ENCODE measurements at places on chromosomes 11 and 22.

DNA sequence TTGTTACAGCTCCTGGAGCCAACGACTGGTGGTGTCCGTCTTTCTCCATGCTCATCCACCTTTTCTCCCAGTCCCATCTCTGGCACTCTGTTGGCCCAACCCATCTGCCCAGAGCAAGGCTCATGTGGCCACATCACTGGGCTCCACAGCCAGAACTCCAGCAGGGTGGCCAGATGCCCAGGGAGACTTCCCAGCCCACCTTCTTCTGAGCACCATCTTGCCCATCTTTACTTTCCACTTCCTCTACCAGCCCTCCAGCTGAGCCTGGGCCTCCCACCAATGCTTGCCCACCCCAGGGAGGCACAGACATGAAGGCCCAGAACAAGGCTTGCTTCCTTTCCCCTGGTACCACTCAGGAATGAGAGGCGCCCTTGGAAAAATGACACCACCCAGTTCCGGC, 116.8 kb downstream of the BUD13 start:
- no peak for DNase-seq

DNA sequence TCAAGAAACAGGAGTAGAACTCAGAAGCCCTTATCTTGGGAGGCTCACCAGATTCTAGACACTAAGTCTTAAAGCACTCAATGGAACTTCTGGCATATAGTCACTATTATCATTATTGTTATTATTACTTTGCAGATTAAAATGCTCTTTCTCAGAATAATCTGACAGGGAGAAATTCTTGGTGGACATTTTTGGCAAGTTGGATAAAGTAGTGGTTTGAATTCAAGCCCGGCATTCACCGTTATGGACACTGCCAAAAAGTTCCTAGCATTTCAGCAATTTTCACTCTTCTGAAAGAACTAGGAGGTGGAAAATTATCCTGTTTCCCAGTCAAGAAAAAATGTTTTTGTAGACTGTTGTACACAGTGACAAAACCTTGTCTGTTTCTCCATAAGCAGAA, 179.6 kb upstream of the ISX start:
- DNase-seq: no peak

DNA sequence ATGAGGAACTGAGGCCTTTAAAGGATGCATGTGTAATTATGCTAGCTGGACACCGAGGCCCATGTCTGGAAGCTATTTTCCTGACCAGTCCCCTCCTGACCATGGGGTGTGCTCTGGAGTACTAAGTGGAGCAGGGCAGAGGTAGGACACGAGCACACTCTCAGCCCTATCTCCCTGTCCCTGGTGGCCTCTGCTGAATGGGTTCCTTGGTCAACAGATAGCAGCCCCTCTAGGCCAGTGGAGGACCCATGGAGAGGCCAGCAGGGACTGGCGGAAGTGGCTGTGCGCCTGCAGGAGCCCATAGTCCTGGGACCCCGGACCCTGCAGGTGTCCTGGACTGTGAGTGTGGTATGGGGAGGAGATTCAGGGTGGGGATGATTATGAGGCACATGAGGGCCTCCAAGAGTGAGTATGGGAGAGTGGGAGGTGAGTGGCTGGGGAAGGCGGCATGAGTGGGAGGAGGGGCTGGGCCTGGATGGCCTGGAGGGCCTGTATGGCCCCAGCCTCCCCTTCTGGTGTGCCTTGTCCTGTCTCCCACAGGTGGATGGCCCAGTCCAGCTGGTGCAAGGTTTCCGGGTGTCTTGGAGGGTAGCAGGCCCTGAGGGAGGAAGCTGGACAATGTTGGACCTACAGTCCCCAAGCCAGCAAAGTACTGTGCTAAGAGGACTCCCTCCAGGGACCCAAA, 9.5 kb downstream of the ROBO3 start:
- no peak for DNase-seq

DNA sequence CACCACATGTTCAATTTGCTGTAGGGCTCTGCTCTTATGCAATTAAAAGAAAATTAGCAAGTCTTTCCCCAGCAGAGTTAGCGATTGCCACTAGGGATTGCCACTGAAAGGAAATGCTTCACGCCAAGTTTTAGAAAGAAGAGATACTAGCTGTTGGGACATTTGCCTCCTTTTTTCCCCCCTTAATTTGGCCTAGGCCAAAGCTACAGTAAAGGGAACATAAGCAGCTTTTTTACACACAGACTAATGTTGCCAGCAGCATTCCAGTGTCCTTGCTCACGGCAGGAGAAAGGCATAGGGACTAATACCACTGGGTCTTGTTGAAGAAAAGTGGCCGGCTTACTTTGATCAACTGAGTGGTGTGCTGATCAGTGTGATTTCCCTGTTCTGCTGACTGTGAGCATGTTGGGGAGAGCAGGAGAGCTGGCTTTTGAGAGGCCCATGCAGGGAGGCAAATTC, 71.2 kb downstream of the PHF21A start:
- peak; percentile 57 for DNase-seq

- DNase-seq: no peak
Observed at GRCh38 chr11:43546561-43547429, 133.7 kb upstream of the HSD17B12 start.

DNA sequence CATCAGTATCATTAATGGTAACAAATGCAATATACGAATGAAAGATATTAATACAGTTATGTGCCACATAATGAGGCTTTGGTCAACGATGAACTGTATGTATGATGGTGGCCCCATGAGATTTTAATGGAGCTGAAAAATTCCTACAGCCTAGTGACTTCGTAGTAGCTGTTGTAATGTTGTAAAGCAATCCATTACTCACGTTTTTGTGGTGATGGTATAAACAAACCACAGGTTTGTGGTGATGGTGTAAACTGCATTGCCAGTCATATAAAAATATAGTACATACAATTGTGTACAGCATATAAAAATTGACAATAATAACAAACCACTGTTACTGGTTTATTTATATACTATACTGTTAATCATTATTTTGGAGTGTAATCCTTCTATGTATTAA, 27.4 kb upstream of the GRIA4 start:
- no peak for DNase-seq

GRCh38 chr11:116715383-116715782, 57.4 kb downstream of the BUD13 start:
- DNase-seq: no peak

DNA sequence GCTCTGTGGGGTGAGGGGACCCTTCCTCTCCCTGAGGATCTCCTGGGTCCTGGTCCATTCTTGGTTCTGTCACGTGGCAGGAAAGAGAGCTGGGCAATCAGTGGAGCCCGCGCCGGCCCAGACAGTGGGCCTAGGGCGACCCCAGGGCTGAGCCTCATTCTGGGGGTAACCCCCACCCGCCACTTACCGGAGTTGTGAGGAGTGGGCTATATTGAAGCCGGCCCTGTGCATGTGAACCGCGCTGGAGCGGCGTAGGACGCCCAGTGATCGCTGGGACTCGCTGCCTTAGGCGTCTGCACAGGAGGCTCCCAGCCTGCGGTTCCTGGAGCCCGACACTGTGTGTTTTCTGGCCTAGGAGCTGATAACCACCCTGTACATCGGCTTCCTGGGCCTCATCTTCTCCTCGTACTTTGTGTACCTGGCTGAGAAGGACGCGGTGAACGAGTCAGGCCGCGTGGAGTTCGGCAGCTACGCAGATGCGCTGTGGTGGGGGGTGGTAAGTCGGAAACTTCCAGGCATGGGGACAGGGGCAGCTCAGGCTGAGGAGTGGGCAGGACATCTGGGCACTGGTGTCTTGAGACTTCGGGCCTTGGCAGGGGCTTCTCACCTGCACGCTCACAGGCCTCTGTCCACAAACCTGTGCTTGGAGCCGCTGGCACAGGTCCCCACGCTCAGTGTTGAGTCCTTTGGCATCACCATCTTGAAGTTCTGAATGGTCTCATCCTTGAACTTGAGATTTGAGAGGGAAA, 127.1 kb downstream of the KCNQ1OT1 start:
- DNase-seq: no peak

DNA sequence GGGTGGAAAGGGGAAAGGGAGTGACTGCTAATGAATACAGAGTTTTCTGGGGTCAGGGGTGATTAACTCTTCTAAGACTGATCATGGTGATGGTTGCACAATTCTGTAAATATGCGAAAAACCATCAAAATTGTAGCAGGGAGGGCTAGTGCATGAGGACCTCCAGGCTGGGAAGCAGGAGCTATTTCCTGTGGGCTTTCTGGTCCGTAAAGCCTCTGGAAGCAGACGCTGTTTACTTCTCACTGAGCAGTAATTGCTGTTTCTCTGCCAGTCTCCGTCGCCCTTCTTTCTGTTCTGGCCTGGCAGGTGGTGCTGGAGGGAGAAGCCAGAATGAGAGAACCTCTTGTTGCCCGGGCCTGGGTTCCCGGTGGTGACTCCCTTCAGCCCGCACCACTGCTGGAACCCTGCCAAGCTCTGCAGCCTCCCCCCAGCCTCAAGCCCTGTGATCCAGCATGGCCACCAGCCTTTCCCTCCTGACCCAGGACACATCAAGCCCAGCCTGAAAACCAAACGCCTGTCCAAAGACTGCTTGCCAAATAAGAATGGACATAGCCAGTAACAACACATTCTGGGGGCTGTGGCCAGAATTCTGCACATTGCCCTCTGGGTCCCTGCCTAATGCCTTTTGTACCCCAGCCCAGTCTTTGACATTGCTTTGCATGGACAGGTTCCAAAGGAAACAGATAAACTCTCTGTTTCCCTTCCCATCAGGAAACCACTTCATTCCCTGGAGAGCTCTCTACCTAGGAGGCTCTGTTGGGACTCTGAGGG, 201.0 kb upstream of the NAV2 start:
- DNase-seq: no peak

- DNase-seq: no peak
Observed at GRCh38 chr11:2653930-2654739, 45.7 kb downstream of the KCNQ1OT1 start.

GRCh38 chr11:34013898-34014571, 37.5 kb upstream of the CAPRIN1 start:
- no peak for DNase-seq

DNA sequence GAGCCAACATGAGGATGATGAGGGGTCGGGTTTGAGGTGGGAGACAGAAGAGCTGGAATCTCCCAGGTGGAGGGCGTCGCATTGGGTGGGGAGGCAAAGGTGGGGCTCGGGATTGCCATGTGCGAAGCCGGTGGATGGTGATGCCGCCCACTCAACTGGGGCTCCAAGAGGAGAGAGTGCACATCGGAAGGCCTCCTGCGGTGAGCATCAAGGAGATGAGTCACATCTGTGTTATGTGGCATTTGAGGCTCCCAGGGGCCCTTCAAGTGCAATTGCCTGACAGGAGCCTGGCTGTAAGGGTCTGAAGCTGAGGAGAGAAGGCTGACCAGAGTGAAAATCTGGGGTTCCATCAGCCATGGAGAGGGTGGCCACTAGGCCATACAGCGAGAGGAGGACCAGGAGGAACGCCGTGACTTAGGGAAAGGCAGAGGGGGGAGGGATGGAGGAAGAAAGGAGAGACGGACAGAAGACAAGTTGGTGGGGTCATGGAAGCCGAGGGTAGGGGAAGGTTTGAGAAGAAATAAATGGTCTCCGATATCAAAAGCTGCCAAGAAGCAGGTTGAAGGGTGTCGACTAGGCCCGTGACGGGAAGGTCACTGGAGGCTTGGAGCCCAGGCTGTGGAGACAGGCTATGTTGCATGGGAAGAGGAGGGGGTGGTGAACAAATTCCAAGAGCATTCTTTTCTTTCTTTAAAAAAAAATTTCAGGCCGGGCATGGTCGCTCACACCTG, 21.3 kb downstream of the RASD2 start:
- DNase-seq: peak; percentile 17

DNA sequence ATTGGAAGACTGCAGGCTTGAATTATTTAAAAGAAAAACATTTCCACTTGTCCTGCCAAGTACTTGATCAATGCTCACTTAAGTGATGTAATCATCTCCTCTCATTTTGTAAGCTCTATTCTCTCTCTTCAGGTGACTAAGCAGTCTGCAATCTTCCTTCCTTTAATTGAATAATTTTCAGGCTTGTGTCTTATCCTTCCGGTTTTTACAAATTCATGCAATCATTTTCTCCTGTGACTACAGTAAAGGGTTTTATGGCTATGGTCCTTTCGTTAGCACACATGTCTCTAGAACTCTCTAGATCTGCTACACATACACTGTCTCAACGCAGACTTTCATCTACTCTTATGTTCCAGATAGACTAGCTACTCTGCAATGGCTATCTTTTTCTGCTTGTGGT, 12.6 kb upstream of the UPB1 start:
- DNase-seq: peak; percentile 76

GRCh38 chr11:14746857-14747395, 103.3 kb downstream of the PDE3B start:
- DNase-seq: no peak

GRCh38 chr11:71449596-71449995, 1.4 kb upstream of the DHCR7 start:
- DNase-seq: no peak

DNA sequence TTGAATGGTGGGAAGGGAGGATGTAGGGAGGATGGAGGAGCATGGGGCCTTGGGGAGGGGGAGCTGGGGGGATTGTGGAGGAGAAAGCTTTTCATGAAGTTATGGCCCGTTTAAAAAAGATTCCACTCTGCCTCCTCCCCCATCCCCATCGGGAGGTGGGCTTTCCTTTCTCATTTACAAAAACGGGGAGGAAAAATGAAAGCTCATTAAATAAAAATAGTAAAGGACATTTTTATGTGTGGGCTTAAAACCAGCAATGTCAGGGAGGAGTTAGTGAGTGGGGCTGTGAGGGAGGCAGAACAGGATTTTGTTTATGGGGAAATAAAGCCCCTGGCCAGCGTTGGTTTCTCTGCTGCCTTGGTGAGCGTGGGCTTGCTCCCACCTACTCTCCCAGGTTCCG, 83.2 kb downstream of the ZBTB16 start:
- DNase-seq: no peak

DNA sequence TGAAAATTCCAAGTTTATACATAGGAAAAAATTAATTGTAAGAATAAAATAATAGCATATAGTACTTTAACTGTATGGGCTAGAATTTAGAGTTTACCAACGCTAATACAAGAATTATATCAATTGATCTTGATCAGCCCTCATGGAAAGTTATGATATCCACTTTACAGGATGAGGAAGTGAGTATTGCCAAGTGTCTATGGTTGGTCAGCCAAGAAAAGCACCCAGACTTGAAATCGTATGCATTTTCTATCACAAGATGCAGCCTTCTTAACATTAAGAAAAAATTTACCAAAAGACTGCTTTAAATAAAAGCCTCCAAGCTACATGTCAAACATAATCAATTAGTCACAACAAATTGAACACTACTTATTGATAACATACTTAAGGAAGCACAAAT, 53.0 kb downstream of the DDI1 start:
- DNase-seq: no peak

GRCh38 chr22:48843640-48844039, 984.0 kb downstream of the BRD1 start:
- no peak for DNase-seq

- peak; percentile 69 for DNase-seq
Observed at GRCh38 chr22:20549232-20549841, 41.9 kb downstream of the MED15 start.

- DNase-seq: no peak
Observed at GRCh38 chr22:27627901-27628300, 173.7 kb downstream of the MN1 start.

- DNase-seq: no peak
Observed at GRCh38 chr11:95365348-95365747, 134.3 kb upstream of the SESN3 start.

DNA sequence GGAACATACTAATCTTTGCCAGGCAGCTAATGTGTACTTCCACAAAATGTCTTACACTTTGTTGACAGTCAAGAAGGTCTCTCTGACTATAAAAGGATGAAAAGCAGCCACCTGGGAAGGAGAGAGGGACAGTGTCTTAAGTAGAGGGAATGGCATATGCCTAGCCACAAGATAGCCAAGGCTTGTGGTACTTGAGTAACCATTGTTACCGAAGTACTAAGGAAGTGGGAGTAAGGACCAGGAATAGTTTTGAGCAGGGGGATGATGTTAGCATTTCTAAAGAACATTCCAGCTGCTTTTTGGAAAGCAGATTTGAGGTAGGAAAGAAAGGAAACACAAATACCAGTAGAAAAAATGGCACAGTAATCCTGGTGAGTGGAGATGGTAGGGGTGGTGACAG, 3.4 kb downstream of the TMEM126A start:
- no peak for DNase-seq
